Stimulated activated CD4-positive, alpha-beta T cell treated with anti-CD3 and anti-CD28 coated beads, Interleukin-2, amount 100 ng/mL, for 24 hours (primary cell): ENCODE measurements at places on chromosomes 2 and 18.

DNA sequence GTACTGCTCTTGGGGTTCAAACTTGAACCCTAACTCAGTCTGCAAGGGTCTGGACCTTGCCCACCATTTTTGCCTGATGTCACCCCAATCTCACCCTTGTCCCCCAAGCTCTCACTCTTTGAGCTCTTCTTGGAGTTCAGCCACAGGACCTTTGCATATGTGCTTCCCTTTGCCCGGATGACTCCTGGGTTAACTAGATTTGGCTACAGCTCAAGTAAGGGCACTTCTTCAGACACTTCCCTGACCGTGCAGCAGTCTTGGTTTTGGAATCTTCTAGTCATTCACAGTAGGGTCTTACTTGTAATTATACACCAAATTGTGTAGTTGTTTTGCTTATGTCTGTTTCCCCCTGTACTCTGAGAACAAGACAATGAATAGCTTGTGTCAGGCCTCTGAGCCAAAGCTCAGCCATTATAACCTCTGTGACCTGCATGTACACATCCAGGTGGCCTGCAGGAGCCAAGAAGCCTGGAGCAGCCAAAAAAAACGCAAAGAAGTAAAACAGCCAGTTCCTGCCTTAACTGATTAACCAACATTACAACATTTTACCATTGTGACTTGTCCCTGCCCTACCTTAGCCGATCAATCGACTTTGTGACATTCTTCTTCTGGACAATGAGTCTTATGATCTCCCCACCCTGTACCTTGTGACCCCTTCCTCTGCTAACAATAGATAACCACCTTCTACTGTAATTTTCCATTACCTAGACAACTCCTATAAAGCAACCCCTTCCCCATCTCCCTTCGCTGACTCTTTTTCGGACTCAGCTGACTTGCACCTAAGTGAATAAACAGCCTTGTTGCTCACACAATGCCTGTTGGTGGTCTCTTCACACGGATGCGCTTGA is 1.0 kb upstream of the MOGAT1 start:
- DNase-seq: no peak

GRCh38 chr2:145043399-145043834 is 523.5 kb upstream of the ZEB2 start:
- no peak for DNase-seq

DNA sequence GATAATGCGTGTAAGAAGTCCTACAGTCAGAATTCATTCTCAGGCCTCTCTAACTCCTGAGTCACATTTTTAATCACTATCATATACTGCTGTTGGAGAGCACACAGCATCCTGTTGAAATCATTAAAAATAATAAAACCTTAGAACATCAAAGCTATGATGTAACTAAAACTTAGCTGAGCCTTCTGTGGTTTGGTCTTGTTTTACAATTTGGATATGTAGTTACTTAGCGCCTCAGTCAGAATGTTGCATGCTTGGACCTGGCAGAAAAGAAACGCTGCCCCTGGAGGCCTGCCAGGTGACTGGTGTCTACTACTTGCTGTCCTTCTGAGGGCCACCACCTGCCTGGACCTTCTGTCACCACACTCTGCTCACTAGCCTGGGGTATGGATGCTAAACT is 261.1 kb upstream of the RASGRP3 start:
- DNase-seq: no peak

DNA sequence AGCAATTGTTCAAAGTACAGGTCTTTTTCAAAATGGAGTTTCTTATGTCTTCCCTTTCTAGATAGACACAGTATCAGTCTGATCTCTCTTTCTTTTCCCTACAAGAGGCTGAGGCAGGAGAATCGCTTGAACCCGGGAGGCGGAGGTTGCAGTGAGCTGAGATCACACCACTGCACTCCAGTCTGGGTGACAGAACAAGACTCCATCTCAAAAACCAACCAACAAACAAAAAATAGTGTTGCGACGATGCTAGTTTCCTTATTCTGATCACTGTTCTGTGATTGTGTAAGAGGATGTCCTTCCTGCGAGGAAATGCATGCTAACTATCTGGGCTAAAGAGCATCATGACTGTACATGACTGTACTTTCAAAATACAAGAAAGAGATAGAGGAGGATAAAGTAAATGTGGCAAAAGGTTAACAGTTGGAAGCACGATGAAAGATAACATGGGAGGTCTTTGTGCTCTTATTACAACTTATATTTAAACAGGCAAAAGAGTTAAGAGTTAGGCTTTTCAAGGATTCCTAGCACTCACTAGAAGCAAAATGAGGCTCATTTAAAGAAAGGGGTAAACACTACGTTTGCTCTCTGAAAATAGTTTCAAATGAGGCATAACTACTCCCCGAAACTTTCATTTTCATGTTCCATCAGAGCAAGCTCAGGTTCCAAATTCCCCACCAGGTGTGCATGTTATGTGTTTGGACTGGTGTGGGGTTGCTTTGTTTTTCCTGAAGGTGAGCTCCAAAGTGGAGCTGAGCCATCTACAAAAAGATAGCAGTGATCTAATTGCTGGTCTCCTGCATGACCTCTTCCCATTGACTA is 23.8 kb downstream of the SOWAHC start:
- DNase-seq: no peak

DNA sequence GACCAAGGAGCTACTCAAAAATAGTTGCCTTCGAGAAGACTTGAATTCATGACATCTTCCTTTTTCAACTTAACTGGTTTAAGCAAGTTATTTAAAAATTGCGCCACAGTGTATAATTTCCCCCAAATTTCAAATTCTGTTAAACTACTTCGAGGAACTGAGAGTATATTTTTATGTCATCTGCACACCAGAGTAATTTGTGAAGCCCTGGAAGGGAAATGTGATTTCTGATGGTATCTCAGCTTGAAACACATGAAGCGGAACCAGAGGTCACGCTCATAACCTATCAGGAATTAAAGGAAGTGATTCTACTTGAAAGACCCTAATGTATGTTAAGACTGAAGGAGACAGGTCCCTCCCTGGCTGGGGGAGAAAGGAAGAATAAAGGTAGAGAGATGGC is 33.9 kb upstream of the DARS1 start:
- no peak for DNase-seq

DNA sequence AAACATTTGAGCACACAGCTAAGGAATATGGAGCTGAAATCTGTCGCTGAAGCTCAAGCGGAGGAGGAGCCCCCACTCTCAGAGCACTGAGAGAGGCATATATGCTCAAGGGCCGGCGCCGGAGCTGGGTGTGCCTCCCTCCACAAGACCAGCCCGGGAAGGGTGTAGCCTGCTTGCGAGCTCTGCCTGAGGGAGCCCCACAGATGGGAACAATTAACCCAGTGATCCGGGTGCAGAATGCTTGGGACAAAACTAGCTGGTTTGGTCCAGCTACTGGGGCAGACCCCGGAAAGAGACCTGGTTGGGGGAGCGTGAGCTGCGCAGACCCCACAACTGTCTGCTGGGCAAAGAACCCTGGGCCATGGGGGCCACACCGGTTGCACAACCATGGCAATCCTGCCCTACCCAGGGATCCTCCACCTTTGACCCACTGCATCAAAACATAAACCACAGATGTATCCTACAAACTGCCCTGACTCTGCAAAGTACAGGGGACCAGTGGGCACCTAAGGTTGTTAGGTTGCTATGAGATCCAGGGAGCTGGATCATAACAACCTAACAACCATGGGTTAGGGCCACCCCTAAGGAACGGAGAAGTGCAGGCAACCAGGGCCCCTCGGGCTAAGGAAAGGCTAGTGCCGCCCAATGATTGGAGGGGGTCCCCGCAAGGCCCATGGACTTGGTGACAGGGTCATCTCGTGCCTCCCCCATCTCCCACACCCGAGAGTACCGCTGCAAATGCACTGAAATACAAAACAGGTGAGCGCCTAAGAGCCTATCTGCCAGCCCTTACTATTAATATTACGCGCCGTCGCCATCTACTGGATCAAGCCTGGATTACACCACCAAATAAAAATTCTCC is 53.4 kb upstream of the SCN1A start:
- DNase-seq: peak; percentile 17

- DNase-seq: no peak
Observed at GRCh38 chr2:225100269-225100668, 58.0 kb upstream of the DOCK10 start.
